ENCODE measurements at places on chromosomes 5 and 9.
A peak's percentile ranks its signal among the peaks of the same experiment; 100 is the strongest.

GRCh38 chr5:1347571-1347970, 2.7 kb upstream of the CLPTM1L start:
- H3K27me3 ChIP-seq: no peaks in the 10 kb centered on the region
- peaks cover 33% of the 10 kb centered on the region for H3K4me1 ChIP-seq
- H3K27ac ChIP-seq: no peak overlapping the region
- no peak for DNase-seq

DNA sequence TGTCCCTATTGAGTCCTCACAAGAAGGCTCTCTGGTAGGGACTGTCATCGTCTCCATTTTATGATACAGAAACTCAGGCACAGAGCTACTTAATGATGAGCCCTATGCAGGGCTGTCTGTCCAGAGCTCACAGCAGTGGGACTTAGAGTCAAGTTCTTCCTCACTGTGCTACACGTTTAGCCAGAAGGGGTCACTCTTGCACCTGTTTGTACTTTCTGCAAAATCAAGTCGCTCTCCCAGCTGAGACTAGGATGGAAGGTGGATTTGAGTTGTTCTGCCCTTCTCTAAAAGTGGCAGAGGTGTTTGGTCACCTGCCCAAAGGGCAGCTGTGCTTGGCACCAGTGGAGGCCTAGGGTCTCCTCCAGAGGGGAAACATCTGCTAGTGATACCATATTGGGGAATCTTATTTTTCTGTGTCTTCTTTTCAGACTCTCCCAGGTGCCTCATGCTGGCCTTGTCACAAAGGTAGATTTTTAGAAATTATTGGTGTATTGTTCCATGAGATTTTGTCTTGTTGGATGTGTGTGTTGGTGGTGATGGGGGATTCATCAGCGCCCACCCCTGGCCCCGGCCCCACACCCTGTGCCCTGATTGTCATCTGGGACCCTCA, 104.2 kb downstream of the PPARGC1B start:
- no peaks in the 10 kb centered on the region for H3K4me1 ChIP-seq
- H3K4me3 ChIP-seq: no peak overlapping the region
- peaks cover 33% of the 10 kb centered on the region for H3K36me3 ChIP-seq
- peak; percentile 51 for DNase-seq
- H3K27me3 ChIP-seq: no peaks in the 10 kb centered on the region

DNA sequence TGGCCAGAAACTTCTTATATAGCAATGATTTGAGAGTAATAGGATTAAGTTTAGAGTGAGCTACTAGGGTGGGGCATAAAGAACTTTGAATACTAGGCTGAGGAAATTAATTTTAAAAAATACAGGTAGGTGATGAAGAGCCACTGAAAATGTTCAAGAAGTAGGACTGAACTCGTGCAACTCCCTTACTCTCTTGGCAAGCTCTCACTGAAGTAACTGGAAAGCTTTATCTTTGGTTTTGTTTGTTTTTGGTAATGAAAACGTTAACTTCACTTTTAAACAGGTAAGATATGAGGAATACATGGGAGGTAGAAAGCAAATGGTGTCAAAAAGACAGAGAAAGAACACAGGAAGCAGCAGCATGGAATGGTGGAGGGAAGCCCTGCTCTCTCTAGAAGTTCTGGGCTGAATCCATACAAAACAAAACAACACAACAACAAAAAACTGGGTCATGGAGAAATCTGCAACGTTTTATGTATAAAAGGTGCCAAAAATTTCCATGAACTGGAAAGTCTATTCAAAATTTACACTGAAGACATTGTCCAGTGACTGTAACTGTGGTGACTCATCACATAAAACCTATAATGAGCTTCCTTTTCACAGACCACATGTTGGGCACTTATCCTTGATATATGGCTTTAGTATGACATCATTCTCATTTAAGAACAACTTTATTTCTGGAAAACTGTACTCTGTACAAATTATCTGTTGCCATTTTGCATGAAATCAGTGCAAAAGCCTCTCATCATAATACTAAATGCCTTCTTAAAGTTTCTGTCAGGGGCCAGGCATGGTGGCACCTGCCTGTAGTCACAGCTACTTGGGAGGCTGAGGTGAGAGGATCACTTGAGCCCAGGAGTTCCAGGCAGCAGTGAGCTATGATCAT, 91.2 kb upstream of the CHD1 start:
- H3K27me3 ChIP-seq: no peaks in the 10 kb centered on the region
- DNase-seq: no peak
- H3K4me3 ChIP-seq: no peak overlapping the region

DNA sequence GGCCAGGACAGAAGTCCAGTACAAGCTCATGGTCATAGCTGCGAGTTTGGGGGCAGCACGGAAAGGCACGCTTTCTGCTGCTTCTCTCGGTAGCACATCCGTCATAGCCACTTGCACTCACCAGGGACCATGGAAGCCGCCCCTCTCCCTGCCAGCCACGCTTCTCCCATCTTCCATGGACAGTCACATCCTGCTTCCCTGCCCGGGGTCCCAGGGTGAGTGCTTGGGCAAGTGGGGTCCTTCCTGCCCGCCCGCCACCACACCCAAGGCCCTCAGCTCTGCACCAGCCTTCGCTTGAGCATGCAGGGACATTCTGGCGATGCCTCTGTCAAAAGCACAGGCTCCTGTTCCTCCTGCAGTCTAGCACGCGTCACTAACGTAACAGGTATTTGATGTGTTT, 13.1 kb upstream of the IRX2 start:
- H3K27me3 ChIP-seq: no peaks in the 10 kb centered on the region
- H3K4me1 ChIP-seq: peaks cover 28% of the 10 kb centered on the region
- no peak overlapping the region for H3K27ac ChIP-seq
- H3K4me3 ChIP-seq: no peak overlapping the region
- DNase-seq: no peak

- peaks cover 18% of the 10 kb centered on the region for H3K4me1 ChIP-seq
- DNase-seq: no peak
- no peak overlapping the region for H3K4me3 ChIP-seq
Measured at GRCh38 chr5:37668524-37669047, 171.3 kb downstream of the GDNF start.

GRCh38 chr5:39765366-39765765, 340.6 kb upstream of the DAB2 start:
- no peaks in the 10 kb centered on the region for H3K4me1 ChIP-seq
- H3K4me3 ChIP-seq: no peak overlapping the region
- no peak for DNase-seq
- no peaks in the 10 kb centered on the region for H3K36me3 ChIP-seq
- no peaks in the 10 kb centered on the region for H3K27me3 ChIP-seq

GRCh38 chr9:69744688-69745380, 15.0 kb downstream of the PTAR1 start:
- no peak overlapping the region for H3K27ac ChIP-seq
- H3K36me3 ChIP-seq: peaks cover 62% of the 10 kb centered on the region
- H3K4me1 ChIP-seq: no peaks in the 10 kb centered on the region

- DNase-seq: no peak
- H3K27me3 ChIP-seq: no peaks in the 10 kb centered on the region
- no peak overlapping the region for H3K4me3 ChIP-seq
- H3K27ac ChIP-seq: no peak overlapping the region
- no peaks in the 10 kb centered on the region for H3K4me1 ChIP-seq
Measured at GRCh38 chr5:65696892-65697291, 25.0 kb downstream of the SGTB start.

- no peak overlapping the region for H3K4me3 ChIP-seq
- no peak overlapping the region for H3K27ac ChIP-seq
- DNase-seq: no peak
- H3K4me1 ChIP-seq: no peaks in the 10 kb centered on the region
Measured at GRCh38 chr9:5957166-5957565, 58.3 kb downstream of the RANBP6 start.
